ENCODE measurements at places on chromosomes 16 and 17.

- no peak for DNase-seq
Observed at GRCh38 chr17:8391711-8392110, 5.9 kb downstream of the RNF222 start.

DNA sequence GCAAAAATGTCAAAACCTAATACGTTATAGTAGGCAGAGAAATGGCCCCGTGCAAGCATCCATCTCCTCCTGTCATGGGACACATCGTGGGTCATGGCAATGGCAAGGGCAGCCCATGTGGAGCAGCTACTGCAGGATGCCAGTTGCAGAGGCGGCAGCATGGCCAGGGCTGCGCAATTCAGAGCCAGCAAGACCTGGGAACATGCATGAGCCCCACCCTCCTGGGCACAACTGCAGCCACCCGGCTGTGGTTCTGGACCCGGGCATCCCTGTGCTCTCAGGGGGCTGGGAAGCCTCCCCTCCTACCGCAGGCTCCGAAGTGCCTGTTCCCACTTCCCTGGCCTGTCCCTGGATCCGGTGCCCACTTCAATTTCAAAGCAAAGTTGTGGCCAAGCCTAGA lies 203.6 kb downstream of the CPPED1 start:
- no peak for DNase-seq

GRCh38 chr17:69141431-69142174 lies at the start of gene ABCA6:
Gene ABCA6, minus strand, starts transcription at chr17:69141895. Its CDS starts 1,192 bp downstream, at chr17:69140703.
- DNase-seq: peak; percentile 47

DNA sequence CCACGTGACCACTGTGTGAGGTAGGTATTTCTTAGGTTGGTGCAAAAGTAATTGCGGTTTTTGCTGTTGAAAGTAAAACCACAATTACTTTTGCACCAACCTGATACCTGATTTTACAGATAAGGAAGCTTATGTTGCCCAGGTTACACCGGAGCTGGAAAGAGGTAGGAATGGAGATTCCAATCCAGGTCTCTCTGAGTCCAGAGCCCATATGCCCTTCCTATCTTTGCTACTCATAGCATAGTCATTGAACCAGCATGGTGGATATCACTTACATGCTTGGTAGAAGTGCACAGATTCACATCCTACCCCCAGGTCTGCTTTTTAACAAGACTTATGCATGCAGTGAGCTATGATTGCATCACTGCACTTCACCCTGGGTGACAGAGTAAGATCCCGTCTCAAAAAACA lies 61.8 kb downstream of the ARSG start:
- no peak for DNase-seq

- no peak for DNase-seq
Observed at GRCh38 chr16:1792836-1793577, 498 bp downstream of the IGFALS start.

All from foreskin melanocyte (primary cell).